ENCODE measurements at places on chromosomes 6 and 20.

- DNase-seq, result no peak
Observed at GRCh38 chr6:2508071-2508470, 242.7 kb downstream of the MYLK4 start.

DNA sequence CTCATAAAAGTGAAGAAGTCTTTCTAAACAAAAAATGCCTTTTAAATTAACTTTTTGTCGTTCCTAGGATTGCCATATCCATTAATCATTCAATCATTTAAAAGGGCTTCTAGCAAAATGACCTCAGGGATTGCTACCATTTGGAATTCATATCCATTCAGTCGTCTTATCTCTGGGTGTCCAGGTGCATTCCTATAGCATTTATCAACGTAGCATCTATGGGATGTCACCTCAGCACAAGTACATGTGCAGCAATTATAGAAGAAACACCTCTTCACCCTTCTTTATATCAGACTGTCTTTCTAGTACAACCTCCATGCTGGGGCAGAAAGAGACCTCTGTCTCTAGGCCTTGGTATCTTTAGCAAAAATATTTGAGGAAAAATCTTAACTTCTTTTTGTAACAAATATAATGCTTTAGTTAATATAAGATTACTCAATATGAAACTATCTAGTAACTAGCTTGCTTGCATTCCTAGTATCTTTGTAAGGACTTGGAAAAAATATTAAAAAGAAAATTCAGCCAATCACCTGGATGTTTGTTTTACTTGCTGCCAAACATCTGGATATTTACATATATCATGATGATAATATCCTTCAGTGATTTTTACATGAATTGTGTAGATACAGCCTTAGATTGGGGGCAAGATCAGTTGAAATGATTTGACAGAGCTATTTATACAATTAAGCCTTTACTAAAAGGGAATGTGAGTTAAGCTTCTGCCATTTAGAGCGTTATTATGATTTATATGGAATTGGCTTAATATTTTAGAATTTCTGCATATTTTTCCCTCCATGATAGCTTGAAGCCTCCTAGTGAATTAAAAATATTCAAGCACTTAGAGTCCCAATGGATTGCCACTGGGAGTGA lies 356.8 kb downstream of the HDGFL1 start:
- DNase-seq, result no peak

- DNase-seq, result no peak
Observed at GRCh38 chr6:157427969-157428368, 47.0 kb downstream of the ZDHHC14 start.

GRCh38 chr20:7702141-7702540 lies 238.1 kb downstream of the HAO1 start:
- no peak for DNase-seq
